Activated naive CD4-positive, alpha-beta T cell treated with anti-CD3 and anti-CD28 coated beads, Interleukin-2, amount 50 U/mL, for 72 hours (primary cell): ENCODE measurements at places on chromosomes 6 and 20. TPM values are rescaled to one million over a fixed set of nuclear protein-coding genes. Genes with fewer than 3 reads are reported as not detected.
A peak's percentile ranks its signal among the peaks of the same experiment; 100 is the strongest.

DNA sequence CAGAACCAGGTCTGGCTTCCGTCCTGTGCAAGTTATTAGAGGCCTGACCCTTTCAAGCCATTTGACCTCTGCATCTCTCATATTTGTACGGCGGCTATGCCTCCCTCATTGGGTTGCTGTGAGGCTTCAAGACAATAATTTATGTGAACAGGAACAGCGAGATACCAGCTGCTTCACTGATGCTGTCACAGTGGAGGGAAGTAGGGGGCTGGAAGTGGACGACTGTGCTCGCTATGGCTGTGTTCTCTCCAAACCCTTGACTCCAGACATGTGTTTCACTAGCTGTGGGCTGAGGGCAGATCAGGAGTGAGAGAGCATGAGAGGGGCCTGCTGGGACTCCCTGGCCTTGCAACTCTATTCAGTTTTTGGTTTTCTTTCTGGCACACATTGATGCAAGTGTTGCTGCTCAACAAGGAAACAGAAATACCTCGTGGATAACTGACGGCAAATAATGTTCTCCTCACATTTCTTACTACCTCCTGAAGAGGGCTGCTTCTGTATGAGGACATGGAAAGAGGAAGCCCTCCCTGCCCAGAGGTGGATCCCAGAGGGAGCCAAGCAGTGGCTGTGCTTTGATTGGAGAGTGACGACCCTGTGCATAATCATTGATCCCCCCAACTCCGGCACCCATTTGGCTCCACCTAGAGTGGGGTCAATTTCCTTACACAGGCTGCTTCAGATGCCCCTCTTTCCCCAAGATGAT is 34.7 kb upstream of the SCP2D1 start:
- no peak for DNase-seq

GRCh38 chr6:12648171-12648570 is 68.4 kb upstream of the PHACTR1 start:
- no peak for DNase-seq

- no peak for DNase-seq
Measured at GRCh38 chr20:56422076-56422823, 10.2 kb downstream of the CASS4 start.

DNA sequence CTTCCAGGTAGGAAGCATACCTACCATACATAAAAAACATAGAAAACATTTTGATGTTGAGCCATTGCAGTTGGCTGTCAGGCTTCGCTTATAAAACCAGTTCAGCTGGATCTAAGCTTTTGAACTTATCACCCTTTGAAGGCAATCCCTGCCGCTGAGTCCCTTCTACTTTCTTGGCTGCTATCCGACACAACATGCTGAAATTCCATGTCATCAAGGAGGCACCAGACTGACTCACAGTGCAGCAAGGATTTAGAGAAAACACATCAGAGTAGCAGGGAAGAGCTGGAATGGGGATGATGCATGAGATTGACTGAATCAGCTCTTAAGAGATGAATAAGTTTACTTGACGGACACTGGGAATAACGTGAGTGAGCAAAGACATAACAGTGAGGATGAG is 135.0 kb upstream of the MAN1A1 start:
- DNase-seq: no peak

DNA sequence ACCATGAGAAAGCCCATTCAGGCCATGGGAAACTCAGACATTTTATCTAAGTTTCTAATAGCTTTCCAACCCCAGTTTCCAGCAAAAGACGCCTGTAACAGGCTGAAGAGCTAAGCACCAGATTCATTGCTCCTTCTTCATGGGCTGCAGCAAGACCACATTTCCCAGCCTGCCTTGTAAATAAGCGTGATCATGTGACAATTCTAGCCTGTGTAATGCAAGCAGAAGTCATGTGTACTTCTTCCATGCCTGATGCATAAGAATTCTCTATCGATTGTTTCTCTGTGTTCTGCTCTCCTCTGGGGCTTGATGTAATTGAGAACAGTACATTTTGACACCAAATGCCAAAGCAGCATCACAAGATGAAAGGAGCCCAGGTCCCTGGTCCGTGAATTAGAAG is 6.8 kb downstream of the PCSK2 start:
- no peak for DNase-seq

DNA sequence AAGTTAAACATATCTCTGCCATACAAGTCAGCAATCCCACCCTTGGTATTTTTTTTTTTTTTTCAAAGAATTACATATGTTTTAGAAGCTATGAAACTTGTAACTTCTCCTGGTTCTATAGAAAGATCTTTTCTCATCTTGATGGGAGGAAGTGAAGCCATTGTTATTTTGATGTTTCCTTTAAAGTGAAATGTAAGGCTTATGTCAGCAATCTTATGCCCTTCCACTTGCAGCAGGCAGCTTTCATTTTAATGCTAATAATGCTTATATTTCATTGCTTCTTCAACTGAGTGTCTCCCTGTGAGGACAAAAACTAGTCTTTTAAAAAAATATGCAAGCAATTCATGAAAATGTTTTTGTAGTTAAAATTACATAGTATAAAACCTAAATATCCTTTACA is 1614.7 kb downstream of the KHDRBS2 start:
- DNase-seq: no peak

DNA sequence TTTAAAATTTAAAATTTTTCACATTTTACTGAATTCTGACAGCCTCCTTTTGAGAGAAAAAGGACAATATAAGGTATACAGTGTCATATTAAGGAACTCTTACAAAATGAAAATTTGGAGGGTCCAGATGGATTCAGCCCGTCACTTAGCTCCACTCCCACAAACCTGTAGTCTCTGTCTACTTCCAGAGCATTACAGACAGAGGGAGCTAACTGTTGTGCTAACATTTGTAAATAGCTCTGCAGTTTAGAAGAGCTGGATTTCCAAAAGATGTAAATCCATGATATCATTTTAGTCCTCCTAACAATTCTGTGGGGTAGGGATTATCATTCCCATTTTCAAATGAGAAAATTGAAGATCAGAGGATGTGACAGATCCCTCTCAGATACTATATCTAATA is 16.1 kb upstream of the SERINC3 start:
- DNase-seq: no peak

DNA sequence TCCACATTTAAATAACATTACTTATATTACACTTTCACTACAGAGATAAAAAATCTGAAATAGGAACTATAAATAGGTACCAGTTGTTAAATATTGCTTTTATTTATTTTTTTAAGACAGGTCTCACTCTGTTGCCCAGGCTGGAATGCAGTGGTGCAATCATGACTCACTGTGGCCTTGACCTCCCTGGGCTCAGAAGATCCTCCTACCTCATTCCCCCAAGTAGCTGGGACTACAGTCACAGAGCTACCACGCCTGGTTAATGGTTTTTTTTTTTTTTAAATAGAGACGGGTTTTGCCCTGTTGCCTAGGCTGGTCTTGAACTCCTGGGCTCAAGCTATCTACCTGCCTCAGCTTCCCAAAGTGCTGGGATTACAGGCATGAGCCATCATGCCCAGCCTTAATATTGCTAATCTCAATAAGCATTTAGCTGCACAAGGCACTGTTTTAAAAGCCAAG is 17.3 kb downstream of the EEF1E1 start:
- no peak for DNase-seq

DNA sequence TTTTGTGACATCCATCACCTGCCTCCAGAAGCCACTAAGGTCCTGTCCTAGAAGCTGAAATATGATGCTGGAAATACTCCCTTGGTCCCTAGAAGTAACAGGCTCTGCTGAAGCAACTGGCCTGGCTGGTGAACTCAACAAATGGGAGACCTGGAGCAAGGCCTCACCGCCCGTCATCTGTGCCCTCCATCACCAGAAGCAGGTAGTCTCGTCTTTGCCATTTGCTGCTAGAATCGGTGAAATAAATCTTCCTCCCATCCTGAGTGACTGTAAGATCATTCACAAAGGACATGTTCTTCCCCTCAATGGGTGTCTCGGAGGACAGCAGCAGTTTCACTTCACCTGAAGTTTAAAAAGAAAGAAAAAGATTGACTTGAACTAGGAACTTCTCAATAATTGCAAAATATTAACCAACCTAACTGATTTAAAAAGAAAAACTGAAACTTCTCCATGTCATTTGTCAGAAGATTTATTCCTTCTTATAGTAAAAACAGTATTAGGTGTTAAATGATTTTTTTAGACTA is 21.0 kb downstream of the CST7 start:
- DNase-seq: no peak

CST2 gene
- not detected for total RNA-seq

- DNase-seq: no peak
Measured at GRCh38 chr6:157173776-157174175, 149.5 kb downstream of the TMEM242 start.

- DNase-seq: no peak
Measured at GRCh38 chr6:12408752-12409151, 118.6 kb downstream of the EDN1 start.

POU5F1 gene
- not detected for total RNA-seq

DNA sequence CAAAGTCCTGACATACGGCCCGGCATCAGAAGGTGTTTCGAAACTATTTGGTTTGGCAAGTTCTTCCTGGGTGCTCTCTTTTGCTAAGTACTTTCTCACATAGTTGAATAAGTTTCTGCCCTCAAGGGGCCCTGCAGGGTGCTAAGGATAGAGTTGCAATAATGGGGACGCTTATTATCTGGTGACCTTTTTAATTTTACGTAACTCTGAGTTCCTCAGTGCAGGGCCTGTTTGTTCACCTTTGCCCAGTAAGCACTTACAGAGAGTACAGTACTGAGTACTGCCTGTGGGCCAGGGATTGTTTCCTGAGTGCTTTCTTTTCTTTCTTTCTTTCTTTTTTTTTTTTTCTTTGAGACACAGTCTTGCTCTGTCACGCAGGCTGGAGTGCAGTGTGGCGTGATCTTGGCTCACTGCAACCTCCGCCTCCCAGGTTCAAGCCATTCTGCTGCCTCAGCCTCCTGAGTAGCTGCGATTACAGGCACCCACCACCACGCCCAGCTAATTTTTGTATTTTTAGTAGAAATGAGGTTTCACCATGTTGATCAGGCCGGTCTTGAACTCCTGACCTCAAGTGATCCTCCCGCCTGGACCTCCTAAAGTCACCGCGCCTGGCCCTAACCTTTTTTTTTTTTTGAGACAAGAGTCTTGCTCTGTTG is 4.5 kb upstream of the PXMP4 start:
- no peak for DNase-seq

VGLL2 gene
- not detected for total RNA-seq

GRCh38 chr20:38460040-38460623 is 12.5 kb upstream of the RALGAPB start:
- DNase-seq: no peak

DNA sequence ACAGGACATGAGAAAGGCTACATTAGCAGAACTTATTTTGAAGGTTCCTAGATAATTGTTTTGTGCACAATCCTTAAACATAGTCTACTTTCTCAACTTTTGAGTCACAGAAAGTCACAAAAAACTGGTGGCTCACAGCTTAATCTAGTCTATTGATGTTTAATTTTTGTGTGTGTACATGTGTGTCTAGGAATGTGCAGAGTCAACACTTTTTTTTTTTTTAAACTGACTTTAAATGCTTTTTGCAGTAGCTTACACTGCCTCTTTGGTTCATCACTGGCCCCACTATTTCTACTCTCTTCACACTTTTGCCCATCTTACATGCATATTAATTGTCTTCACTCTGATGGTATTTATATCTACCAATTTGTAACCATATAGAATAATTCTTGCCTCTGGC is 566.9 kb downstream of the BCKDHB start:
- no peak for DNase-seq

GRCh38 chr20:64176971-64177370 is 12.7 kb downstream of the MYT1 start:
- no peak for DNase-seq

GRCh38 chr6:124872361-124873065 is 89.7 kb upstream of the RNF217 start:
- no peak for DNase-seq

- no peak for DNase-seq
Measured at GRCh38 chr6:50271266-50271665, 221.5 kb upstream of the DEFB112 start.

PPP1R14C gene
- total RNA-seq: not detected

- no peak for DNase-seq
Measured at GRCh38 chr6:170448751-170449630, 104.1 kb downstream of the PSMB1 start.

GJE1 gene
- total RNA-seq: not detected

ITPR3 gene
- total RNA-seq: 39.2 TPM

DNA sequence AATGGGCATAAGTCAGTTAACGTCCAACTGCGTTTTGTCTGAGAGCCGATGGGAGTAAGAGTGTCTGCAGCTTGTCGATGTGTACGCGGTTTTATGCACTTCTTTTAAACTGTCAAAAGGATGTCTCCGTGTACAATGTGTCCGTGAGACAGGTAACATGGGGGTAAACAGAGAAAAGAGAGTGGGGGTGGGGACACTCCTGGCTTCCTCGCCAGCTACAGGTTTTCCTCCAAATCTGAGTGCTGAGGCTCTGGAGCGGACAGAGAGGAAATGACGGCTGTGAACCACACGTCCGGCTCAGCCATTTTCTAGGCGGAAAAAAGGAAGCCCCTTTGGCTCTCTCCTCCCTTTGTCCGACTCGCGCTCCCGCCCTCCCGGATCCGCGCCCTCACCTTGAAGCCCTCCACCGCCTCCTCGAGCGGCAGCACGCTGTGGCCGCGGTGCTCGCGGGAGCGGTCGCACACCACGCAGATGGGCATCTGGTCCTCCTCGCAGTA is 916 bp downstream of the TRIM27 start:
- DNase-seq: peak; percentile 61

PDYN gene
- total RNA-seq: not detected

DNA sequence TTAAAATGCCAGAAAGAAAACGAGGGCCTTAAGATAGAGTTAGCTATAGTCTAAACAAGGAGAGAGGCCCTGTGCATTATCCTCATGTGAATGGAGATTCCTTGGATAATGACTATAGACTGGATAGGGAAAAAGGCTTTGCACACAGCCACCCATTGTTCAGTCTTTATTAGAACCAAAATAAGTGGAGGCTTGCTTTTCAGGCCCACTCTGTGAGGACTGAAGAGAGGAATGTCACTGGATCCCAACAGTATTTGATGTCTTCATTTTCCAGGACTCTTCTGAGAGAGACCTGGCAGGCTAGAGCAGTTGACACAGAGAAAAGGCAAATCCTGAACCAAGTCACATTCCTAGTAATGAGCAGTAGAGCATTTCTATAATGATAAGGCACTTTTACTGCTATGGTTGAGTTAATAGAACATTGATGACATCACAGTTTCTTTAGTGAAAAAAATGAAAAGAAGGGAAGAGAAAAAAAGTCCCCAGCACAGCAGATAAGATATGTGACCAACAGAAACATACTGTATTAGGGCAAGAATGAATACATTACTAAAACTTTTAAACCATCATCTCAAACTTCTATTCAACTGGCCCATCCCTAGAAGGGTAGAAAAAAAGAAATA is 315.1 kb downstream of the EPHA7 start:
- no peak for DNase-seq

DNA sequence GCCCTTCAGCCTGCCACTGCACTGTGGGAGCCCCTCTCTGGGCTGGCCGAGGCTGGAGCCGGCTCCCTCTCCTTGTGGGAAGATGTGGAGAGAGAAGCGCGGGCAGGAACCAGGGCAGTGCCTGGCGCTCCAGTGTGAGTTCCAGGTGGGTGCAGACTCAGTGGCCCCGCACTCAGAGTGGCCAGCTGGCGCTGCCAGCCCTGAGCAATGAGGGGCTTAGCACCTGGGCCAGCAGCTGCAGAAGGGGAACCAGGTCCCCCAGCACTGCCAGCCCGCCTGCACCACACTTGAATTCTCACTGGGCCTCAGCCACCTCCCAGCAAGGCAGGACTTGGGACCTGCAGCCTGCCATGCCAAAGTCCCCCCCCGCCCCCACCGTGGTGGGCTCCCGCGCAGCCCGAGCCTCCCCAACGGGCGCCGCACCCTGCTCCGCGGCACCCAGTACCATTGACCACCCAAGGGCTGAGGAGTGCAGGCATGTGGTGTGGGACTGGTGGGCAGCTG is 205.9 kb downstream of the CLVS2 start:
- DNase-seq: no peak
